ENCODE measurements at places on chromosomes 1 and 21.

- no peak for DNase-seq
Observed at GRCh38 chr1:87334351-87335174, 5.9 kb downstream of the LMO4 start.

DNA sequence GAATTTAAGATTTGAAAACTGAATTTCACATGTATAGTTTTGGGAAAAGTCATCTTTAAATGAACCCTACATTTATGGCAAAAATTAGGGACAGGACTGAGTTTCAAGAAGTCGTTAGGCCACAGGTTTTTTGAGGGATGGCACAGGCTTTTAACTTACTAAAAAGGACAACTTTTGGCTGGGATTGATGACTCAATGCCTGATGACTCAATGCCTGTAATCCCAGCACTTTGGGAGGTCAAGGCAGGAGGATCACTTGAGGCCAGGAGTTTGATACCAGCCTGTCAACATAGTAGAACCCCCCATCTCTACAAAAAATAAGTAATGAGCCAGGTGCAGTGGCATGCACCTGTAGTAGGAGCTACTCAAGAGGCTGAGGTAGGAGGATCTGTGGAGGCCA, 15.9 kb downstream of the UCK2 start:
- no peak for DNase-seq

- DNase-seq, result no peak
Observed at GRCh38 chr1:232127190-232127589, 500.6 kb downstream of the DISC1 start.

GRCh38 chr1:103254691-103255090, 146.4 kb upstream of the COL11A1 start:
- DNase-seq, result no peak

DNA sequence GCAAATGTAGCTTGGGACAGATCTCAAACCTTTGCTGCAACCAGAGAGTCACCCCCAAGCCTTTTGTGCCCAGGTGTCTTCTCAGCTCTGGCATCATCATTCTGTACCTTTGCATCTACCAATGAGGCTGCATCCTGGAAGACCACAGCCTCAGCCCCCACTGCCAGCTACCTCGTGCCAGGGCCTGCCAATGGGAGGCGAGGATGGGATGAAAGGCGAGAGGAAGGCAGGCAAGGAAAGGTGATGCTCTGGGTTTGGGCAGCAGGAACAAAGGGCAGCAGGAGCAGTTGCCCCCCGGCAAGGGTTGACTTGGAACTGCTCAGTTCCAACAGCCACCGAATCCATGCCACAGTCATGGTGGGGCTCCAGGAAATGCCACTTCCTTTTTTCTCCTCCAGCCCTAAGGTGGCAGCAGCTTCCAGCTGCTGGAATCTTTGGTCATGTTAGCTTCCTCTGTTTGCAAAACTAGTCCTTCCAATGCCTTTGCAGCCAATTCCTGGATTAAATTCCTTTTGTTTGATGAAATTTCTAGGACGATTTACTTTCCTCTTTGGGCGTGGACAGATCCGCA, 651.6 kb downstream of the NPHP4 start:
- no peak for DNase-seq

- DNase-seq, result no peak
Observed at GRCh38 chr21:36092681-36093080, 22.9 kb downstream of the CBR1 start.

- DNase-seq, result peak; percentile 47
Observed at GRCh38 chr1:52111492-52111891, 30.4 kb upstream of the ZFYVE9 start.

GRCh38 chr21:21182401-21183010, 184.3 kb downstream of the NCAM2 start:
- no peak for DNase-seq

- DNase-seq, result no peak
Observed at GRCh38 chr1:54401799-54402198, 4.4 kb downstream of the SSBP3 start.

- no peak for DNase-seq
Observed at GRCh38 chr1:55185832-55186231, 29.3 kb downstream of the USP24 start.

DNA sequence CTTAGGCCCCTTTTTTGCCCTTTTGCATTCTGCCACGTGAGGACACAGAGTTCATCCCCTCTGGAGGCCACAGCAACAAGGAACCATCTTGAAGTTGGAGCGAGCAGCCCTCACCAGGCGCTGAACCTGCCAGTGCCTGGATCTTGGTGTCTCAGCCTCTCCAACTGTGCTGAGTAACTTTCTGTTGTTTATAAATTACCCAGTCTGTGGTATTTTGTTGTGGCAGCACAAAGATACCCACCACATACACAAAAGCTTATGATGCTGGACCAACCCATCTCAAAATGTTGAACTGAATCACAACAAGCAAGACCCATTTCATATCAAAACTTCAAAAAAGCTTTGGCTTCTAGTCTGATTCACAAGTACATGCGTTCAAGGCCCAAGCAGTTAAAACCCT, 649.9 kb downstream of the KIF26B start:
- DNase-seq, result no peak

- no peak for DNase-seq
Observed at GRCh38 chr21:15850645-15851044, 120.9 kb downstream of the USP25 start.

DNA sequence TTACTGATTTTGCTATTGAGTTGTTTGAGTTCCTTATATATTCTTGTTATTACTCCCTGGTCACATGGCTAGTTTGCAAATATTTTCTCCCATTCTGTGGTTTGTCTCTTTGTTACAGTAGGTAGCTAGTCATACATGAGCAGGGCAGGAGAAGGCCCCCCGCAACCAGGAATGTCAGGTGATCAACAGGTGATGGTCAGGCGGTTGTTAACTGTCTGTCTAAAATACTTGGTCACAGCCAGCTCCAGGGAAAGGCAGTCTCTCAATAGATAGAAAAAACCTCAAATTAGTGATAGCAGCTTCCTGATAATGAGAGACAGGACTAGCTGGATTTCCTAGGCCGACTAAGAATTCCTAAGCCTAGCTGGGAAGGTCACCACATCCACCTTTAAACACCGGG, 217.9 kb downstream of the RHOU start:
- no peak for DNase-seq

GRCh38 chr1:205777994-205778393, 2.7 kb upstream of the RAB29 start:
- peak; percentile 43 for DNase-seq

DNA sequence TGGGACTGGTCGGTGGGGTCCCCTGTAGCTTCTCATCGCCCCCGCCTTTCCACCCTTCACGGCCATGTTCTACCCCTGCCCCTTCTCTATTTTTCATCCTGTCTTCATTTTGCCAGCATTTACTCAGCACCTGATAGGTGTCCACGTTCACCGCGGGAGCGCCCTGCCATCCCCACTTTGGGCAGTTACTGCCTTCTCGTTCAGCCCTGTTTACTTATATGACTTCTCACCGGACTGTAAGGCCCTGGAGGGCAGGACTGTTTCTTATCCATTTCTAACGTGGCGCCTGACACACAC, 380 bp downstream of the MFN2 start:
- DNase-seq, result no peak

GRCh38 chr21:20023193-20023592, 975.0 kb upstream of the NCAM2 start:
- DNase-seq, result no peak

Measured in GDM1 (cell line).